NCI-H774 (cell line): ENCODE measurements at places on chromosomes 1 and 21.

DNA sequence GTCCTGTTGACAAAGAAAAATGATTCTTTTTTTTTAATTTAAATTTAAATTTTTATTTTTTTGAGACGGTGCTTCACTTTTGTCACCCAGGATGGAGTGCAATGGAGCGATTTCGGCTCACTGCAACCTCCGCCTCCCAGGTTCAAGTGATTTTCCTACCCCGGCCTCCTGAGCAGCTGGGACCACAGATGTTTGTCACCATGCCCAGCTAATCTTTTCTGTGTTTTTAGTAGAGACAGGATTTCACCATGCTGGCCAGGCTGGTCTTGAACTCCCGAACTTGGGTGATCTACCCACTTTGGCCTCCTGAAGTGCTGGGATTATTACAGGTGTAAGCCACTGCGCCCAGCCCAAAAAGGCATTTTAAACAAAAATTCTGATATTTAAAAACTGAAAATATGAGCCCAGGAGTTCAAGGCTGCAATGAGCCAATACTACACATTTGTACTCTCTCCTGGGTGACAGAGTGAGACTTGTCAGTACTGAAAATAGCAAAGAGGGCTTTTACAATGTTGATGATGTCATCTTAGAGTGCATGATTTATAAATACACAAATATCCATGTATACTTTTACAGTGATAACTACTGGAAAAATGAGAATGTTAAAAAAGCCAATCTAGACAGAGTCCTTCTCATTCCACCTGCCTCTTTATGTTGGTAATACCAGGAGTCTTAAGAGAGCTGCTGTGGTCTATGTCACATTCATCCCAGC is 56.0 kb upstream of the STUM start:
- DNase-seq, result no peak

DNA sequence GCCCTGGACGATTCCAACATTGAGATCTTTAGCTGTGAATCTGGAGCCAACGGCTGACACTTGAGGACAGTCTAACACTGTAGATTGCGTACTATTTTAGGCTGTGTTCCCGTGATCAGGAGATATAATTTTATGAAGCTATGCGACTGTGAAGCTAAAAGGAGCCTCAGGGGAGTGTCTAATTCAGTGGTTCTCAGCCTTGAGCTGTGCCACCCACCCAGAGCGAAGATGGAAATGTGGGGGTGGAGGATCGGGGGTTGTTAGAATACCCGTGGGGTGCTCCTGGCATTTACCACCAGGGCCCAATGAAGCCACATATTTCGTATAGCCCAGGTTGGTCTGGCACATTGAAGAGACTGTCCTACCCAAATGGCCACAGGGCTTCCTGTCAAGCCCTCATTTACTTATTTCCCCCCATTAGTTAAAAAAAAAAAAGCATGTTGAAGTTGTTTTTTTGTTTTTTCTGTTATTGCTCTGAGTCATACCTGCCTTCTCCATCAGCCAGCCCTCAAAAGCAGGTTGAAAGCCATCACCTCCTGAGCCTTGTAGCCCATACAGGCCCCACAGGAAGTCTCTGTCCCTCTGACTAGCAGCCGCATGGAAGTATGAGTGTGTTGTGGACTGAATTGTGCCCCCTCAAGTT is 141.7 kb downstream of the GALNT2 start:
- DNase-seq, result no peak

DNA sequence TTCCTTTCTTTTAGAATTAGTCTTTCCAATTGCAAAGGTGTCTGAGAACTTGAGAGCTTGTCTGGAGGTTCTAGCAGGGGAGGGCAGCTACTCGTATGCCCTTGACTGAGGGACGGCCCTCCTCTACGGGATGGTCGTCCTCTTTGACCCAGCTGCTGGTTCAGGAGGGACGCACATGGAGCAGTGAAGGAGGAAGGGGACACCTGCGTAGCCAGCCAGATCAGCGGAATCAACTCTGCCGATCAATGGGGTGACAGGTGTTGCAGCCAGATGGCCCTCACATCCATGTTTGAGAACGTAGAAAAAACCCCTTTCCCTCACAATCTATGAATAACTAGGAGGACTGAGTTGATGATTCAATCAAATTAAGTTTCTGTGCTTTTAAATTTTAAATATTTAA is 15.7 kb upstream of the A3GALT2 start:
- peak; percentile 25 for DNase-seq

DNA sequence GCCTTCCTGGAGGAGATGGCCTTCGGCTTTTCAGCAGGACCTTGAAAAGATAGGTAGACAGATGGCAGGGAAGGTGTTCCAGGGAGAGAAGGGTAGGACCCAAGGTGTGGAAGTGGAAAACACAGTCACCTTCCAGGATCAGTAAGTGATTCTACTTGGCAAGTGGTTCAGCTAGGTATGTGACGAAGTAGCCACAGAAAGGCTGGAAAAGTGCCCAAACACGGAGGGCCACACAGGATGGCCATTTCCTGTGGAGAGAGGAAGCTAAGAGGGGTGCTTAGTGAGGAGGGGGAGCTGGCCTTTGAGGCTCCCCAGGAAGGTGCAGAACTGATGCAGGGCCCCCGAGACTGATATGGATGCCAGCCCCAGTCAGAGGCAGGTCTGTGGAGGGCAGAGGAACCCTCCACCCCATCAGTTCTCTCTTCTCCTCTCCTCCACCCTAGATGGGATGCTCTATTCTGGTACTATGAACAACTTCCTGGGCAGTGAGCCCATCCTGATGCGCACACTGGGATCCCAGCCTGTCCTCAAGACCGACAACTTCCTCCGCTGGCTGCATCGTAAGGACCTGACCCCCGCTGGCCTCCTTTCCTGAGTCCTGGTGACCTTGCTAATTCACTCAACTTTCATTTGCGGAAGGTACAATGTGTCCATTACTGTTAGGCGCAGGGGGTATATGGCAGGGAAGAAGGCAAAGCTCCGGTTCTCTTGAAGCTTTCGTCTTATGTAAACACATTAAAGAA is 6.8 kb downstream of the SEMA4A start:
- DNase-seq, result no peak

GRCh38 chr1:119327450-119328155 is 41.0 kb upstream of the HAO2 start:
- DNase-seq, result no peak

DNA sequence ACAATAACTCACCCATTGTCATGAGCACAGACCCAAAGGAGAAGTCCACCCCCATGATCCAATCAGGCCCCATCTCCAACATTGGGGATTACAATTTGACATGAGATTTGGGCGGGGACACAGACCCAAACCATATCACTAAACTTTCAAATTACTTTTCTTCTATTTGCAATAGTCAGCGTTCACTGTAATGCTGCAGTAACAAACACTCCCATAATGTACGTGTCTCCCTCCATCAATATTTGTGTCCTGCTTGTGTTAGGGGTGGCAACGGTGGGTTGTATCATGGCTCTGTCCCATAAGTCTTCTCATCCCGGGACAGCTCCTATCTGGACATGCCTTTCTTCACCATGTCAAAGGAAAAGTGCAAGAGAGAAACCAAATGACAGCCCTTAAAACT is 26.2 kb downstream of the TFF3 start:
- DNase-seq, result no peak
